ENCODE measurements at places on chromosomes 4 and X.

DNA sequence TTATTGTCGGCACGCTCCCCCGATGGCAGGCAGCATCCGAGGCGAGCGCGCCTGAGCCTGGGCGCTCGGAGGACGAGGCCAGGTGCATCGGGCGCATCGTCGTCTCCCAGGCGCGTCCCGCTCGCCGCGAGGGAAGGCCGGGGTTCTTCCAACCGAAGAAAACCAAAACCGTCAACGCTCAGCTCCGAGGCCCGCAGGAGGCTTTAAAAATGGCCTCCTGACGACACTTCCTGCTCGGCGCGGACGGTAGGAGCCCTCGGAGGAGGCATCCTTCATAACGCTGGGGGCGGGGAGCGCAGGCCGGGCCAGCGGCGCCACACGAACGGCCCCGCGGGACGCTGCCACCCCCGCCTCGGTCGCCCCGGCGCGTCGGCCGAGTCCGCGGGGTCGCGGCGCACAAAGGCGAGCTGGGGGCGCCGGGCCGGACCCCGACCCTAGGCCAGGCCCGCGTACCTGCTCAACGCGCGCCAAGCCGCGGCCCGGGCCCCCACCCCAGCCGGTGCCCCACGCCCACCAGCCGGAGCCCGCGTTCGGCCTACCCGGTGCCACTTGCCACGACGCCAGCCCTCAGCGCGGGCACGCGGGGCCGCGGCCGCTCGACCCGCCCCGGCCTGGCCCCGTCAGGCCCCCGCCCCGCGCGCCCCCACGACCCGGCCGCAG lies 501 bp downstream of the ZNF518B start:
- DNase-seq, result peak; percentile 66

DNA sequence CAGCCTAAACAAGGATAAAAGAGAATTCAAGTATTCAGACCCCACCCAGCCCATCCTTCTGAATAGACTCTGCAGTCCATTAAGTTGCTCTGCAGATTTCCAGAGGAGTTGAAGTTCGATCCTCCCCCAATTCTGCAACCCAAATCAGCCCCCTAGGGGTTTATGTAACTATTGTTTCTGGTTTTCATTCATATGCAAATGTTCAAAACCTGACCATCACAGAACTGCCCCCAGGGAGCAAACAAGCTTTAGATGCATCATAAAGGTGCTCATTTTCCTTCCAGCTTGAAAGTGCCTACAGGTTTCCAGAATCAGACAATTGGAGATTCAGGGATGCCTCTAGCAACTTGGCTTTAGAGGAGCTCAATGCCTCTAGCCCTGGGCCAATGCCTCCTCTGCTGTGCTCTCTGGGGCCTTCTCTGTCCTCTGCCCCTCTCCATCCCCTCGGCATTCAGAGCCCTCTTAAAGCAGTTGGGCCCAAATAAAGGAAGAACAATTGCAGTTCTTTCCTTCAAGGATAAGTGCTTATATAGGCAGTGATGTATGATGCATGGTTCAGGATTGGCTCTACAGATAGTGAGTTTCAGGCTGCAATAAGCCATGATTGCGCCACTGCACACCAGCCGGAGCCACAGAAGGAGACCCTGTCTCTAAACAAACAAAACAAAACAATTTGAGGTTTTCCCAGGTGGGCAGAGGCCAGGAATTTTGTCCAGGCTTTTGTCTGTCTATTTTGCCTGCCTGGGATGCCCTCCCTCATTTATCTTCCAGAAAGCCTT lies 23.5 kb upstream of the SPINK2 start:
- DNase-seq, result no peak

DNA sequence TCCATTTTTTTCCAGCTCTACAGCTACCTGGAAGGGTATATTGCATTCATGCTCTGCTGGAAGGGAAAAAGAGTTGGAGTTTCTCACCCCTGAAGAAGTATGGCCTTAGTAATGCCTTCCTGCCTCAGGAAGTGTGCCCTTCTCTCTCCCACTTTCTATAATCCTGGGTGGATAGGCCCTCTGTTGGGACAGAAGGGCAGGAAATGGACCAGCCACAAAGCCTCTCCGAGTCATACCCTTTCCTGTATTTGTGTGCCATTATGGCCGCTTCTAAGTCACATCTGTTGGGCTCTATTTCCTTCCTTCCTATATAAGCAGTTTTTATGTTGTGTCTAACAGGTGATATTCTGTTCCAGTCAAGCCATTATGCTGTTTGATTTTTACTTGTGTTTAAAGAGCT lies 74.8 kb upstream of the SMARCA5 start:
- DNase-seq, result no peak

DNA sequence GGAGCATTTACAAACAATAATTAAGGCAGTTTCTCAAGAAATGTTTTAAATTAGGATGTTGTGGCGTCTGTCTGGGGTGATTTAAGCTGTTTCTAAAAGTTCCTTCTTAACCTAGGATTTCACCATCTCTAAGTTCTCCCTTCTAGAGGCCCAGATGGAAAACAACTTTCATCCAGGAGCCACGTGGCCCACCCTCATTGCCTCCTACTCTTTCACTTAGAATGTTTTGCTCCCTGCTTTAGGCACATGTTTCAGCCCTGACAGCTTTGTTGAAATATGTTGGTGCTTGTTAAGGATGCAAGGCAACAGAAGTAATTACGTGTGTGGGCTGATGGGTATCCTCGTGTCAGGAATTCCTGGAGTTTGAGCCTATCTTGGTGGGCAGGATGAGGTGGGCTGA lies 131.3 kb downstream of the GUCY2F start:
- no peak for DNase-seq

GRCh38 chrX:10157032-10157341 lies 212 bp downstream of the CLCN4 start:
- no peak for DNase-seq

DNA sequence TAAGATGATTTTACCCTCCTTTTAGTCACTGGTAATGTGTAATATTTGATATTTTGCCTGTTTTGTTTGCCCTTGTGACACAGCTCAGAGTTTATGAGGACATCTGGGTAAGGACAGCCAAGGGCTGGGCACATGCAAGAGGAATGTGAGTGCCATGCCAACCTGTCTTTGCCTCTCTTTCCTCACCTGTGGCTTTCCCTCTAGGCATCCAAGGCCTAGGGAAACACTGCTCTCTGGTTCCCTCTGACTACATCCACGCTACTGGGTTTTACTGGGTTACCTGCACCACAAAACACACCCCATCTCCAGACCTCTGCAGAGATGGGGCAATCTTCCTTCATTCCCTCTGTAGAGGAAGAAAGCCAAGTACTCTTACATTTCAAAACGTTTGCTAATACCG lies 7.7 kb downstream of the HPGDS start:
- no peak for DNase-seq

DNA sequence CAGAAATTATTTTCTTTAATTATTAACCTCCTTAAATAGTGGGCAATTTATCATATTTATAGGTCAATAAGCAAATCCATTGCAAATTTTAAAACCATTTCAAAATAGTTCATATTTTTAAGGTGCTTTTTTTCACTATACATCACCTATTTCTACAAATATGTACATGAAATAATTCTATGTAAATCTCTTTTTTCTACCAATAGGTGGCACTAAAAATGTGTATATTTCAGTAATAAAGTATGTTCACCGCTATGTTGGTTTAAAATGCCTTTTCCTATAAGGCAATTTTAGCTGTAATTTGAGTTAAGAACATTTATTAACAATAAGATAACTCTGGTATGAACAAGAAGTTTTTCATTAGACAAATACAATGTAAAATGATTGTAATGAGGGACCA lies 672.2 kb downstream of the KCTD8 start:
- DNase-seq, result no peak

All from stimulated activated CD4-positive, alpha-beta T cell treated with anti-CD3 and anti-CD28 coated beads, Interleukin-1b, Interleukin-23, amount 100 ng/mL, for 48 hours (primary cell).